ENCODE measurements at places on chromosomes 6 and 20.
A peak's percentile ranks its signal among the peaks of the same experiment; 100 is the strongest.

DNA sequence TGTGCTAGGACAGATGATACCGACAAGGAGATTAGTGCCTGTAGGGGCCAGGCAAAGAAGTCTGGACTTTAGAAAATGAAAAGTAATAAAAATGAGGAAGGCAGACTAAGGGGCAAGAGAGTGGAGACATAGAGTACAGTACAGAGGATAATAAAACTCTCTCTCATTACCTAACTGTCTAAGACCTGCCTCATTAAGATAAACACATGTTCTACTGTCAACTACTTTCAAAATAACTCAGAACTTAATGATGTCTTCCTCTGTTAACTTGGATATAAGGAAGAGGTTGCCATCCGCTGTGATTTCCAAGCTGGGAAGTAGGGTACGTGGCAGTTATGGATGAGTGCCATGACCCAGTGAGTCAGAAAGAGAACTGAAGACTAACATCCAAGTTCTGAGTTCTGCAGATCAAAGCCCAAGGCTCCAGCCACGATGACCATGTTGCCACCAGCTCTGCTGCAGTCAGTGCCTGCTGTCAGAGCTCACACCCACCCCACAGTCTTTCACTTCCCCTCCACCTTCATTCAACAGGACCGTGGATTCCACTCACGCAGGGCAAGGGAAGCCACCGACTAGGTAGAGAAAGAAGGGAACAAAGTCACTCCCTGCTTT, 81.8 kb downstream of the KIF16B start:
- no peak for DNase-seq

DNA sequence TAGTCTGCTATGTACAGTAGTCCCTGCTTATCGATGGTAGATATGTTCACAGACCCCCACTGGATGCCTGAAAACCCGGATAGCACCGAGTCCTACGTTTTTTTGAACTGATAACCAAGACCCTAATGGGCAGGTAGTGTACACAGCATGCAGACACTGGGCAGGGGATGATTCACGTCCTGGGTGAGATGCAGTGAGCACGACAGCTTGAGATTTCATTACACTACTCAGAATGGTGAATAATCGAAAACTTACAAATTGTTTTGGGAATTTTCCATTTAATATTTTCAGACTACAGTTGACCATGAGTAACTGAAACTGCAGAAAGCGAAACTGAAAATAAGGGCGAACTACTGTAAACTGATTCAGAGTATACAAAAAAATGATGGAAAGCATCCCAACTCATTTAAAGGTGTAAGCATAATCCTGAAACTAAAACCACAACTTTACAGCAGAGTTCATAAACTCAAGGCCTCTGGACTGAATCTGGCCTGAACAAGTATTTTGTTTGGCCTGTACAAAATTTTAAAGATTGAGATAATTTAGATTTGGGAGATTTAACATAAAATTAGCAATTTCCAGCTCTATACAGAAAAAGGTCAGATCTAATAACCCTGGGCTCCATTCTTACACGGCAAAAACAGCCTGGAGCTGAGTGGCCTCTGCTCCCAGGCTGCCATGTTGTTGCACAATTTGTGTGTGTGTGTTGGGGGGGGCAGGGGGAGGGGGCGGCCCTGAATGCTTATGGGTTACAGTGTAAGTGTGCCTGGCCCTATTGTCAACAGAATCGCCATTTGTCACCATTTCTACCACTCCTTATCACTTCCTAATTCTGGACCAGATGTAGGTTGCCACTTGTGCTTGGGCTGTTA, 34.9 kb downstream of the RNF24 start:
- DNase-seq = peak; percentile 76

- no peak for DNase-seq
Measured at GRCh38 chr20:53660947-53661381, 67.3 kb upstream of the ZNF217 start.

DNA sequence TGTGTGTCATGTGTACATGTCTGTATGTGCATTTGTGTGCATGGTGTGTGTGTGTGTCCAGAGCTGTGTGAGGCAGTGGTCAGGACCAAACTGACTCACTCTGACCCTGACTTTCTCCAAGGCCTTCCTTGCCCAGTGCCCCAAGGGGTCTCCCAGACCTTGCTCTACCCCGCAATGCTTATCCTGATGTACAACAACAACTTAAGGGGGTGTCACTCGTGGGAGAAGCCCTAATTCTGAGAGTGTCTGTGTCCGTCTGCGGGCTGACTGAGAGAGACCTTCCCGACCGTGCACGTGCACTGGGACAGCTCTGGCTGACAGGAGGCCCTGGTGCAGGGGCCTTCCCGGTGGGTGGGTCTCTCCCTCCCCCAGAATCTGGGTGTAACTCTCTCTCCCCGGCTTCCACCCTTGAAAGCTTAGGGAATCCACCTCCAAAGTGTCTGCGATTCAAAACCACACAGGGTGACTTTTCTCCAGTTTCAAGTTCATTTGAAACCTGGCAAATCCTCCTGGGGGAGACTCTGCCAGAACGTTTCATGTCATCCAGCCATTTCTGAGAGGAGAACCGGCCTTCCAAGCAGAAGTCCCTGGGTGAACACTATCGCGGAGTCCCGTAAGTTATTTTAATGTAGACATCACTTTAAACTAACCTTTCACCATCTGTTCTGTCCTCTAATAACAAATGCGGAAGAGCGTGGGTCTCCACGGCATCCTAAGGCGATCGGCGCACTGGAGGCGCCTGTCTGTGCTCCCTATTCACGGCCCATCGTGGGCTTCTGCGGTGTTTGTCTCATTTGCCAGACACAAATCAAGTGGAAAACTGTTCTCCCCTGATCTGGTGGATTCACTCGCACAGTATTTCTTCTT, 225.5 kb downstream of the TAF4 start:
- DNase-seq = no peak

- no peak for DNase-seq
Measured at GRCh38 chr6:29720863-29721262, 2.4 kb upstream of the HLA-F start.

- no peak for DNase-seq
Measured at GRCh38 chr20:18360635-18361034, 72.3 kb downstream of the ZNF133 start.

- DNase-seq = no peak
Measured at GRCh38 chr6:159149641-159150040, 19.6 kb upstream of the FNDC1 start.

GRCh38 chr6:49918787-49919186, 45.2 kb downstream of the DEFB114 start:
- DNase-seq = no peak

DNA sequence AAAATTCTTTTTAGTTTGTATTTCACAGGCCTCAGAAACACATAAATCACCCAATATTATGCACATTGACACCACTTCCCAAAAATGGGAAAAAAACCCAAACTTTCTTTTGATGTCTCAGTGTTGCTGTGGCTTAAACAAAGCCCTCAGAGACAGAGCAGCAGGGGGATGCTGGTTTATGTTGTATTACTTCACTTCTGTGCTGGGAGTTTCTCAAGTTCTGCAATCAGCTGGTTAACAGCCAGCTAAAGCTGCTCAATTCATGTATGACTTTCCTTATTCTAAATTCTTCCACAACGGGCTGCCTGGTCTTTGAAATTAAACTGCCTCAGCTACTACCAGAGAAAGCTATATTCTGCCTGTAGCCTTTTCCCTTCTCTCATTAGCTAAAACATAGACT, 5.6 kb downstream of the FILIP1 start:
- DNase-seq = peak; percentile 91

DNA sequence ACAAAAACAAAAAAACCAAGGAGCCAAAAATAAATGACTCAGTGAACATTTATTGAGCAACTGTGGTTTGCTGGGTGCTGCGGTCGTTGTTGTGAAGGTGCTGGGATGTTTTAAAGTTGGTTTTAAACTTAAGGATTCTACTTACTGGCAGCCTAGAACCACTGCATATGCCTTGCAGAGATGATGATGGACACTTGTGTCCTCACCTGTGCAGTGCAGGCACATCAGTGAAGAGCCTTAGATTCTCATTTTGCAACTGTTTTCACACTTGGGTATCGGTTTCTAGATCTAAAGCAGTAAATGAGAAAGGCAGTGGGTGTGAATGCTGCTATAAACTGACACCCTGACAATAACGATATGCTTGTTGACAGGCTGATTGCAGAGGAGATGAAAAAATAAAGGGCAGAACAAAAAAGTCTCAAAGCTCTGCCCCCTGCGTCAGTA, 68.8 kb downstream of the UTRN start:
- DNase-seq = no peak

DNA sequence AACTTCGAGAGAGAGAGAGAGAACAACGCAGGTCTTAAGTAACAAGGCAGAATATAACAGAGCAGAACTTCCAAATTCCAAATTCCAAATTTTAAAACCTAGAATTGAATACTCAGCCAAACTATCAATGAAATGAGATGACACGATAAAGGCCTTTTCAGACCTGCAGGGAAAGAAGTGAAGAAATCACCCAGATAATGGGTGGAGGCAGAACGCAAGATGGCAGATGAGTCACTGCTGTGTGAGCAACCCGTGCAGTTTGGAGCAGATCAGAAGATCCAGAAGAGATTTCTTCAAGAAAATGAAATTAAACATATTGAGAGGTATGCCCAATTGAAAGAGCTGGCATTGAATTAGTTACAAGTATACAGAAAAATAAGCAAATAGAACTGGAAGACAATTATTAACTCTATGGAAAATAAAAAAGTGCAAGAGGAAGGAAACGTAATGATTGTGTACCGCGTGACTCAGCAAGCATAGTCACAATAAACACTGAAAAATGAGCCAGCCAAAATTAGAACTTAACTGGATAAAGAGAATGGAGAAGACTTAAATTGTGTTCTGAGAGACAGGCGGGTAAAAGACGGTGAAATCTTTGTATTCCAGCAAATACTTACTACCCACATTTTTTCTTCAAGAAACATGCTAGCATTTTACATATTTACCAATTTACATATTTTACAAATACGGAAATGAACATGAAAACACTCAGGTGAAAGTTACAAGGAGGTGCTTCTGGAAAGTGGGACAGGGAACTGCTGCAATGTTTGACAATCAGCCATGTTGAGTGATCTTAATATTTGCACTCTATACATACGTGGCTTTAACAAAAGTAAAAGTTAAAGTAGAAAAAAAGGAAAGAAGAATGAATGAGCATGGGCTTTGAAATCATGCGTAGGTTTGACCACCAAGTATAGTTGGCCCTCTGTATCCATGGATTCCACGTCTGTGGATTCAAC, 87.9 kb upstream of the CDYL start:
- DNase-seq = peak; percentile 87

- no peak for DNase-seq
Measured at GRCh38 chr6:158081657-158081935, 86.5 kb downstream of the SERAC1 start.

Data from choroid plexus epithelial cell (primary cell).